Lower leg skin (tissue), 4 donors: ENCODE measurements at places on chromosomes 1 and 21. TPM values are rescaled to one million over a fixed set of nuclear protein-coding genes. Genes with fewer than 3 reads are reported as not detected.
A peak's percentile ranks its signal among the peaks of the same experiment; 100 is the strongest.

DNA sequence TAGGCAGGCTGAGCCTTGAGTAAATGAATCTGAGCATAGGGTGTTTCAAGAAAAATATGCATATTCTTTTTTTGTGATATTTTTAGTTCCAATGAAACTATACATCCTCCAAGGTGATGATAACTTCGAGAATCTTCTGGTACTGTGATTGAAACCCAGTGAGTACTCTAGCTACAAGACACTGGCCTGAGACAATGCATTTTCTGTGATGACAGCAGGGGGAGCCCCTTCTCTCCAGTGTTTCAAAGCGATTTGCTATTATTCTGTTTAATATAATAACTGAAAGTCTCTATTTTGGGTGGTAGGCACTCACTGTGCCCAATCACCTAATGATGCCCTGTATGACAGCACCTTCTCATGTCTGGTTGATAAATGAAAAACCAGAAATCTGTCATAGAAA lies 12.1 kb downstream of the IRF2BP2 start:
- DNase-seq: no peak

Gene SPRR2F
- not detected for total RNA-seq

DNA sequence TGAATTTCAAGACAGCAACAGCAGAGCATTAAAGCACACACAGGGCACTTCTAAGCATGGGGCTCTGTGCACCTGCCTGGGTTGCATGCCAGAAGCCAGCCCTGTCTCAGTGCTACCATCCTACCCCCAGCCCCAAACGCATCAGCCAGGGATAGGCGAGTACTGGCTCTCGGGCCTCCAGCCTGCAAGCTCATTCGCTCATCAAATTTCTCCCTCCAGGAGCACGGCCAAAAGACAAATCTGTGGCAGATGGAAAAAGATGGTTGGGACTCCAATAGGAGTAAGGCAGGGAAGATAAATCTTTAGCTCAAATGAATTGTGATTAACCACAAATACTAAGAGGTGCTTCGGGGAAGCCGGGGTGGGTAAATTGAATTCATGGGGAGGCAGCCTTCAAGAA lies 189.6 kb downstream of the KAZN start:
- DNase-seq: no peak

Gene AMY2A
- 1.6 TPM for total RNA-seq

Gene ADORA3
- total RNA-seq: 2.0 TPM

- DNase-seq: no peak
These were observed 211.9 kb downstream of the NPHP4 start for GRCh38 chr1:5780324-5780716.

DNA sequence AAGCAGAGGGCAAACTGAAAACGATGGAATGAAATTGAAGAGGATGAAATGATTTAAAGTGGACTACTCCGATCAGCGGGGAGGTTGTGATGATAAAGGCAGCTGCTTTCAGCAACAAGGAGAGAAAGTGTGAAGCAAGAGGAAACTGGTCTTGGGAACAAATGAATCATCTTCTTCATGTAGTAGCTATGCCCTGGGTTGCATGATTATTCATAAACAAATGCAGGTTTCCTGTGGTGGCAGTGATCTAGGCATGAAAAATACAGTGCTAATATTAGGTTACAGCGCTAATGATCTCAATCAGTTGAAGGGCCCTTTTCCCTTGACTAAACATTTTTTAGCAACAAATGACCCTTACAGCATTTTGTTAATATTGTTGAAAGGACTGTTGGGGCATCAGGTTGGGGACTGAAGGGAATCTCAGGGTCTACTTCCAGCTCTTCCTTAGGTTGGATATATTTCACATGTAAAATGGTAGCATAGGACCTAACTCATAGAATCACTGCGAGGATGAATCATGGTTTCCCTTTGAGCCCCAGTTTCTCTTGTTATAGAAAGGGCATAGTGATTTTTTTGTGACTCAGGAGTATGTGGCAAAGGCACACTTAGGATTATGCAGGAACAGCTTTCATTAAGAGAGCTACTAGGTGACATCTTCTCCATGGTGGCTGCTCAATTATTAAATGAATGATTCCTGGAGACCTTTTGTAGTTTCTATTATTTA lies 1.9 kb upstream of the ZFYVE9 start:
- peak; percentile 24 for DNase-seq

GRCh38 chr1:167755654-167756053 lies 33.9 kb downstream of the MPZL1 start:
- DNase-seq: no peak

Gene TMEM39B
- 5.0 TPM for total RNA-seq

- DNase-seq: no peak
These were observed 9.4 kb upstream of the S100A8 start for GRCh38 chr1:153400244-153400643.

Gene SAMD11
- 1.7 TPM for total RNA-seq

Gene PTPN22
- total RNA-seq: 2.3 TPM

Gene WNT3A
- total RNA-seq: 4.0 TPM

DNA sequence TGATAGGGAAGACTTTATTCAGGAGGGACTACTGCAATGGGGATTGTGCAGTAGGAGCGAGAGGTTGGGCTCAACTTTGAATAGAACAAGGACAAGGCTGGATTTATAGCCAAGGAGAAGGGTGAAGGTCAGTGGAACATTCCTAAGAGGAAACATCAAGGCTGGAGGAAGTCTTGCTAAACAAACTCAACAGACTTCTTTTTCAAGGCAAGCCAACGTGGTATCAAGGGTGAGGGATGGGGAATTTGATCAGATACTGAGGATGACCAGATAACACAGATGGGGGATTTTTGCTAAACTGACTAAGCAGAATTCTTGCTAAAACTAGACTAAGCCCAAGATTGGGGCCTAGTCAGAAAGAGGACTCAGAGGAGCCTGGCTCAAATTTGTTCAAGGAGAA lies 107.3 kb downstream of the DUSP10 start:
- no peak for DNase-seq

Gene FCRL1
- not detected for total RNA-seq

DNA sequence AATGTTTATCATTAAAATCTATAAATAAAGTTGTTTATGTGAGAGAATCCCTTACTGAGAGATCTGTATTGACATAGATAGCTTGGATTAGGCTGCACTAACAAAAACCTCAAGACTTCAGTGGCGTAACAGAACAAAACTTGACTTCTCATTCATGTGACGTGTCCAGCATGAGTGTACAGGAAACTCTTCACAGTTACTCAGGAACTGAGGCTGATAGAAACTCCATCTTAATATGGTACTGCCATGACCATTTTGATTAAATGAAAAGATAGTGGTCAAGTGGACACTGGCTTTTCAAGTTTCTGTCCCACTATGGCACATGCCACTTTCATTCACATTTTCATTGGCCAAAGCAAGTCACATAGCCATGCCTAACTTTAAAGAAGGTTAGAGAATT lies 3.7 kb downstream of the ST3GAL3 start:
- no peak for DNase-seq

GRCh38 chr1:32702599-32703478 lies at the start of gene SYNC:
Gene SYNC (minus strand): TSS chr1:32702770. CDS start chr1:32702660, 110 bp downstream.
- peak; percentile 52 for DNase-seq
